Esophagus mucosa (tissue), 1 donor: ENCODE measurements at places on chromosomes 5 and 9. TPM values are rescaled to one million over a fixed set of nuclear protein-coding genes. Genes with fewer than 3 reads are reported as not detected.

Gene FBP2
- not detected for total RNA-seq

DNA sequence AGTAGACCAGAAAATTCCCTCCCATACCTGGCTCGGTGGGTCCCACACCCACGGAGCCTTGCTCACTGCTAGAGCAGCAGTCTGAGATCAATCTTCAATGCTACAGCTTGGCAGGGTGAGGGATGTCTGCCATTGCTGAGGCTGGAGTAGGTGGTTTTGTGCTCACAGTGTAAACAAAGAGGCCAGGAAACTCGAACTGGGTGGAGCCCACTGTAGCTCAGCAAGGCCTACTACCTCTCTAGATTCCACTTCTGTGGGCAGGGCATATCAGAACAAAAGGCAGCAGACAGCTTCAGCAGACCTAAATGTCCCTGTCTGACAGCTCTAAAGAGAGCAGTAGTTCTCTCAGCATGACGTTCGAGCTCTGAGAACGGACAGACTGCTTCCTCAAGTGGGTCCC lies 5.6 kb upstream of the GZMA start:
- ATAC-seq = no peak

GRCh38 chr5:278646-279045 lies 7.2 kb downstream of the PDCD6 start:
- ATAC-seq = no peak

DNA sequence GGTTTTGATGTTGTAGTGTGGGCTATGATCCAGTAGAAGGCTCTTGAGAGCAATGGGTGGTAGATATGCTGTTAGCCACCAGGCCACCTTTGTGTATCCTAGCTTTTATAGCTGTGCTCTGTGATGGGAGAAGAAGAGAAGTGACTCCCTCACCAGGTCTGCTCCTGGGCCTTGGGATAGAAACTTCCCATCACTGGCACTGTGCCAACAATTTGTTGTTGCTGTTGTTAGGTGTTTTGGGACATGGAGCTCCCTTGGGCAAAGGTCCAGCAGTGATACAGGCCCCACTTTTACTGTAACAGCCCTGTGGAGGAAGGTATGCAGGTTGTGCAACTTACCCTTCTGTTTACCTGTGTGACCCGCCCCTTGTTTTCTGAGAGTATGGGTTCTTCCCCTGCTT lies 570.9 kb upstream of the GRIN3A start:
- ATAC-seq = no peak
